ENCODE measurements at places on chromosomes 16 and 17.

DNA sequence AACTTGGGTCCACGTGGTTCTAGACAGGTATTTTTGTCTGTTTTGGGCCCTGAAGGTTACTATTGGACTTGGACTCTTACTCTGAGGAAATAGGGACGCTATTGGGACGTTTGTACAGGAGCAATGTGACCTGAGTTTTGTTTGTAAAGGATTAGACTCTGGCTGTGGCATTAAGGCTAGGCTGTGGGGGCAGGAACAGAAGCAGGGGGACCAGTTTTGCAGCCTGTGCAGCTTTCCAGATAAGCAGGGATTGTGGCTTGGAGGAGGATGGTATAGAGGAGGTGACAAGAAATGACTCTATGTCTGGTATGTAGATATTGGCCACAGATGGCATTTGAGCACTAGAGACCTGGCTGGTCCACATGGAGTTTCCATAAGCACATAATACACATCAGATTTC lies 12.8 kb downstream of the NOD2 start:
- no peak for DNase-seq

DNA sequence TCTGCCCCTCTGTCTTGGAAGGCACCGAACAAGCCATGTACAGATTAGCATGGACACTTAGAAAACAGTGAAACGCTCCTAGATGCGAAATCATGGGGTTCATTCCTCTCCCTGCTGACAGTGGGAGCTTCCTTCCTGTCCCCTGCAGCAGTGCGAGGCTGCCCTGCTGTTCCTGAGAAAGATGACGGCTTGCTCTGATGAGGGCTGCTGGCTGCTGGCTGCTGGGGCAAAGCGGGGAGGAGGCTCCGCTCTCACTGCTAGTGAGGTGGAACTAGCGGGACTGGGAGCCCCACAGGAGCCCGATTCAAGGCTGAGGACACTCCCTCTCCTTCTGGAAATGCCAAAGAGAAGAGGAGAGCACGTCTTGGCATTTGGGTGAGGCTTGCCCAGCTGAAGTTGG lies 25.9 kb upstream of the CACNG4 start:
- no peak for DNase-seq

DNA sequence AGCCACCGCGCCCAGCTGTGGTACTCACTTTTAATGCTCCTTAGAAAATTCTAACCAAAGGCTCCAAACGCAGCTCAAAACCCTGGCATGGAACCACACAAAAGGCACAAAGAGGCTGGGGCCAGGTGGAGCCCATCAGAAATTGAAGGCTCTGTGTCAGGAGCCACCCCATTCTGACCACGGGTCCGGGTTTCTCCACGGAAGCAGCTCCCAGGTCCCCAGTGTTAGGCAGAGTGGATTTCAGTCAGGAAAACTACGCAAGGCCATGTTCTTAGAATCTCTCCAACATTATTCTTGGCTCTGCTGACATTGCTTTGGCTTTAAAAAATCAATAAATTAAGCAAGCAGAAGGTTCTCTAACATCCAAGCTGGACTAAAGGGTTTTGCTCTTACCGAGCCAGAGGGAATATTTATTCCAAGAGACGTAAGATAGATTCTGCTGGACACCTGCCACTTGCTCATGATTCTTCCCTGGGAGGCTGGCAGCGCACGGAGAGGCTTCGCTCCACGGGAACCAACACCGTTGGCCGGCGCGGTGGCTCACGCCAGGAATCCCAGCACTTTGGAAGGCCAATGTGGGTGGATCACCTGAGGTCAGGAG lies 93.5 kb downstream of the NXN start:
- peak; percentile 87 for DNase-seq

DNA sequence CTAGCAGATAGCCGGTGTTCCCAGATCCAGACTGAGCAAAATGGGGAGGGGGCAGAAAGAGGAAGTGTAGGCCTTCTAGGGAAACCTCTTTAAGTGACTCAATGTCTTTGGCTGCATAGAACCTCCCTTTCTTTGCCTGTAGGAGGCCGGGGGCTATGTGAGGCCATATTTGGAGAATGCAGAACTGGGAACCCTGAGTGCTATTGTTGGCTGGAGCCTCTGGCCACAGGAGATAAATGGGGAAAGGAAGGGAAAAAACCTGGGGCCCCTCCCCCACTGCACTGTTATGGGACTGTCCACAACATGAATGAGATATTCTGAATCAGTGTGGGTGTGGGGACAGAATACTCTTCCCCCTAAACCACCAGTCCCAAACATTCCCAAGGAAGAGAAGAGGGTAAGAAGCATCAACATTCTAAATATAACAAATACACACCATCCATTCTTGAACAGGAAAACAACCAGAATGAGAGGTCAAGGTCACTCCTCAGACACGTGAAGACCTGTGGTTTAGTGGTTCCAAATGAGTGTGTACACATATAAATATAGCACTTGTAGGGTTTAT lies 2.4 kb downstream of the VPS25 start:
- no peak for DNase-seq

GRCh38 chr16:62249069-62249468 lies 212.8 kb upstream of the CDH8 start:
- no peak for DNase-seq

DNA sequence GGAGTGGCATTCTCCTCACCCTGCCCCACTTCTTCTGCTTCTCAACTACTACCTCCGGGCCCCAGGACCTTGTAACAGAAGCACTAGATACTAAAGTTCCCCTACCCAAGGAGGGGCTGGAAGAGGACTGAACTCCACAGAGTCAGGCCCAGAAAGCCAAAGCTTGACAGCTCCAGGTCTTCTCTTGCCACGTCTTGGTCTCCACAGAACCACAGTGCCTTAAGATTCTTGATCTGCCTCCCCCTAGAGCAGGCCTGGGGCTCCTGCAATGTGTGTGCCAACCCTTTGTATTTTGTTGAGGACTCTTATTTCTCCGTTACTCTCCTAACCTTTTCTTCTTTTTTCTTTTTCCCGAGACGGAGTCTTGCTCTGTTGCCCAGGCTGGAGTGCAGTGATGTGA lies 4.0 kb downstream of the SLC16A13 start:
- no peak for DNase-seq

GRCh38 chr17:64938925-64939474 lies 19.7 kb upstream of the LRRC37A3 start:
- DNase-seq: peak; percentile 69

DNA sequence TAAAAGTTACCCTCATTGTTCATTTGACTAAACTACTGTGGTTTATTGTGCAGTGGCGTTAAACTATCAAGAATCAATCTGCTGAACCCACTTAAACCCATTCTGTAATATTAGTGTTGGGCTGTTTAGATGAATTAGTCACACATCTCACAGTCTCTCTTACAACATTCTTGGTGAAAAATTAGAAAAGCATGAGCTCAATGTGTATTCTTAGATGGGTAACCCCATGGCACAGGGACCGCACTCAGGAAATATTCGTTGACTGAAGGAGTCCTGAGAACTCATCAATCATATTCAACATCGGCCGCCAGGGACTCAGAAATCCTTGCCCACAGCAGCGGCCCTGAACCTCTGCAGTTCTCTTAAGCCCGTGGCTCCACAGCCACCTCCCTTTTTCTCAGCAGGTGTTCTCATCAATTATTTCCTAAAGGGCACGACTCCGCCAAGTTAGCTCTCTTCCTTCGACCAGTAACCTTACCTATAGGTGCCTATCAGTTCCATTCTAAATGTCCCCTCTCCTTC lies 155.6 kb downstream of the STX8 start:
- no peak for DNase-seq

DNA sequence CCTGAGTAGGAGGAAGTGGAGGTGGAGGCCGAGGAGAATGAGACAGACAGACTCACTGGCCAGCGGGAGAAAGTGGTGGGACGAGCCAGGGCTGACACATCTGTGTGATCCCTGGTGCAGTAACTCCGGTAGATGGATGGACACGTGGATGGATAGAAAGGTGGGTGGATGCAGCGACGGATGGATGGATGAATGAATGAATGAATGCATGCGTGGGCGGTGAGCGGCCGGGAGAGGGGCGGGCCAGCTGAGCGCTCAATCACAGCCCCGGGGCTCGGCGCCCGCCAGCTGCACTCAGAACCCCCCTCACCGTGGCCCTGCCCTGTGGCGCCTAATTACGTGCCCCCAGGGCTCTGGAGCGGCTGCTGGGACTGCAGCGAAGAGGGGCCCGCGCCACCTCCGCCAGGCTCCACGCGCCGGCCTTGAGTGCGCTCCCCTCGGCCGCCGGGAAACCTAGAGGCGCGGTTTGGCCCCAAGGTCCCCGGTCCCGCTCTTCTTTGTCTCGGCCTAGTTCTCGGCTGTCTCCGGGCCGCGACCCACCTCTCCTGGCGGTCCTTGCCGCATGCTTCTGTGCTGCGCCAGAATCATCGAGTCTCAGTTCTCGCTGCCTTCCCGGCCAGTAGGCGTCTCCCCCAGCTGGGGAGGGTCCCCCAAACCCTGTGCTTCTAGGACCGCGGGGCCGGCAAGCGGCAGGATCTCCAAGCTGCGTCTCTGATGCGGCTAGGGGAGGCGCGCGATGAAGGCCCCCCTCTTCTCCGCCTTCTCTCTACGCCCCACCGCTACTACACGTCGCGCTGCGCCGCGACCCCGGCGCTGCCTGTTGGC lies 41.0 kb downstream of the RAI1 start:
- no peak for DNase-seq

Measured in sciatic nerve (tissue), 2 donors.